ENCODE measurements at places on chromosomes 13 and 19.

GRCh38 chr19:3982701-3983541 lies 2.3 kb downstream of the EEF2 start:
- no peak for DNase-seq

GRCh38 chr19:45003485-45003884 lies 2.2 kb downstream of the RELB start:
- no peak for DNase-seq

GRCh38 chr13:41567363-41567762 lies 110.0 kb downstream of the RGCC start:
- DNase-seq, result no peak

- DNase-seq, result no peak
Observed at GRCh38 chr13:30163441-30163840, 143.9 kb downstream of the KATNAL1 start.

All from neuronal stem cell (in vitro differentiated cells).